ENCODE measurements at places on chromosomes 3 and 15. TPM values are rescaled to one million over a fixed set of nuclear protein-coding genes. Genes with fewer than 3 reads are reported as not detected.

- no peak for DNase-seq
Observed at GRCh38 chr3:124174476-124174875, 182.6 kb upstream of the ROPN1 start.

DNA sequence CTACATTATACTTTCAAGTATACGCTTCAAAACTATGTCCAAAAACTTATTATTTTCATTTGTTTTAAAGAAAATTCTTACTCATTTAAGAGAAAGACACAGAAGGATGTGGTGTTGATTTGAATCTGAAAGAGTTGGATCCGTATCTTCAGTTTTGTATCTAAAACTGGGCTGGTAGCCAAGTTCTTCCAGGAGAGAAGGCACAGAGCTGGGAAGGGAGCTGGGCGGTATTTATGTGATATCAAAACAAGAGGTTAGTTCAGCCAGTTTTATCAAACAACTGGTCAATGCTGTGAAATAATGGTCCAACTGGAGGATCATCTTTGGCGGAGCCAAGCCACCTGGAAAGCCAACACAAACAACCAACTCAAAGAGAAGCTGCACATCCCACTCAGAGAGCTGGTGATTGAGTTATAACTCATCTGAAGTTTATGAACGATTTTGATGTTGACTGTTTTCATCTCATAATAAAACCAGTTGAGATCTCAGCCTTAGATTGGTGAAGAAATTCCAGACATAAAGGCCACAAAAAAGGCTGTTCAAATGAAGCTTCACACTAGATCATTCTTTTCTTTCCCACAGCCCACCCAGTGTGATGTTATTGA, 489.6 kb upstream of the RASGRP1 start:
- no peak for DNase-seq

DNA sequence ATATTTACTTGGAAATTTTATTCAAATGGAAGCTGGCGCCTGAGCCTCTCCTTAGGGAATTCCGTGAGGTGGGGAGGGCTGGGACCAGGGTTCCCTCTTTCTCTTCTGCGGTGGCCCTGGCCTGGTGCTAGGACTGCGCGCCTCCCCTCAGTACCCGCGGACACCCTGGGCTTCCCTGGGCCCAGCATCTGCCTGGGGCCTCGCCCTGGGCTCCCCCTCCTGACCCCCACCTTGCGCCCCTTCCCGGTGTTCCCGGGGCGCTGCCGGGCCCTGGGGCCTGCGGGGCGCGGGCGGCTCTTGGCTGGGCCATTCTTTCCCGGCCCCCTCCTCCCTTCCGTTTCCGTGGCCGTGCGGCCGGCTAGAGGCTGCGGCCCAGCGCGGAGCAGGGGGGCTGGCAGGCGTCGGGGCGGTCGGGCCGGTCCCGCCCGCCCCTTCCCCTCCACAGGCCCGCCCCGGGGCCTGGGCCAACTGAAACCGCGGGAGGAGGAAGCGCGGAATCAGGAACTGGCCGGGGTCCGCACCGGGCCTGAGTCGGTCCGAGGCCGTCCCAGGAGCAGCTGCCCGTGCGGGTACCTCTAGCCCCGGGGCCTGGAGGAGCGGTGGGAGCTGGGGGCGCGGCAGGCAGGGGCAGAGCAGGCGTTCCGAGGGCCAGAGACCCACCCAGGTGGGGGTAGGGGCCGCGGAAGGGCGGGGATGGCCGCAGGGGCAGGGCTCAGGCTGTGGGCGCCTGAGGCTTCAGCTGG, at the start of gene FES:
FES (plus strand) TSS at position 529 of the 743 bp plus-strand sequence. CDS start 542 bp downstream, outside the sequence.
- no peak for DNase-seq

DNA sequence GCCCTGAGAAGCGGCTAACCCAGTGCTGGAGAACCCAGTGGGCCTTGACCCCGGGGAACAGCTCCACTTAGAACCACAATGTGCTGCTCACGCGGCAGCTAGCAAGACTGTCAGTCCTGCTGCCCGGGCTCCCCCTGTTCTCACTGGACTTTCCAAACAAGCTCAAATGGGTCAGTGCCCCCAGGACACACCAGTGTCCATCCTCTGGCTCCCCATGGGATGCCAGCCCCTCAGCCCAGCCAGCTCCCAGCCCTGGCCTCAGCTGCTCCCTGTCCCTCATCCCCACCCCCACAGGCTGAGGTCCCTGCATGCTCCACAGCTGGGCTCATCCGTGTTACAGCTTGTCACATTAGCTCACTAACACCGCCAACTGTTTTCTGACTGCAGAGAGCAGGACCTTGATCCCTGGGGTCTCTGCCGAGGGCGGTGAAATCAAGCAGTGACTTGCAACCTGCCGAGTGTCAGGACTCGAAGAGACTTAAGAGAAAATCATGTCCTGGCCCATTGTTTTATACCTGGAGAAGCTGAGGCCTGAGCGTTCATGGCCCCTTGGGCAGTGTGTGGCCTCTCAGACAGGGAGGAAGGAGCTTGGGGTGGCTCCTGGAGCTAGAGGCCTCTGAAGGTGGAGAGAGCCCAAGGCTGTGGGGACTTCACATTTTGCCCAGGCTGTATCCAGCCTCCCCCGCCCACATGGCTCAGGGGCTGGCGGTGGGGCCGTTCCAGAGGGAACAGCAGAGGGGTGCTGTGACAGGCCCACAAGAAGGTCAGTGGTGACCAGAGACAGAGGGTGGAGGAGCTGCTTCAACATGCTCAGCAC, 157.5 kb downstream of the MEGF11 start:
- no peak for DNase-seq

DNA sequence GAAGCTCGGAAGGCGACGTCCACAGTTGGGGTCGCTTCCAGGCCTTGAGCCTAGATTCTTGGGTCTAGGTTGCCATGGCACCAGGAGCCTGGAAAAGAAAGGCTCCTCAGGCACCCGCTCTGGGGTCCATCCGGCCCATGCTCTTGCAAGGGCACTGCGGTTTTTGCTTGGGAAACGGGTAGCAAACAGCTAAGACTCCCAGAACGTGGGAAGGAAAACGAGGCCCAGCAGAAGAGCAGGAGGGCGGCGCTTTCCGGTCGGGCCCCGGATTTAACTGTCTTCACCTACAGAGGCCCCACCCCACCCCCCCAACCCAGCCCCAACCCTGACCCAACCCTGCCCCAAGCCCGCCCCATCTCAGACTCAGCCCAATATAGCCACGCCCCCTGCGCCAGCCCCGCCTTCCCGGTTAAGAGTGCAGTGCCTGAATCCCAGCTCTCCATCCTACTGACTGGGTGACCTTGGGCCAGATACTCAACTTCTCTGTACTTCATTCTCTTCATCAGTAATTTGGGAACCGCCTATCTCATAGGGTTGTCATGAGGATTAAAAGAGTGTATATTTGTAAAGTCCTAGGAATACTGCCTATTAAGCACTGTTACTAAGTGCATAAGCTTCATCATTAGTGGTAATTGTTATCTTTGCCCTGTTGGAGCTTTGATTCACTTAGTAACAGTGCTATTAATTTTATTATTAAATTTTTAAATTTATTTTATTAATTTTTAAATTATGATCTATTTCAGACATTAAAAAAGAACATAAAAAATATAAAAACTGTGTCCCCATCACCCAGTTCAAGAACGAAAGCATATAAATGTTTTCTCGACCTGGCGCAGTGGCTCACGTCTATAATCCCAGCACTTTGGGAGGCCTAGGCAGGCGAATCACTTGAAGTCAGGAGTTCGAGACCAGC, 28.4 kb upstream of the SMAD6 start:
- peak; percentile 42 for DNase-seq

DOCK3 gene
- total RNA-seq = 3.1 TPM

- no peak for DNase-seq
Observed at GRCh38 chr3:108393128-108393900, 97.0 kb downstream of the HHLA2 start.

CLSTN2 gene
- 80.9 TPM for total RNA-seq

GRCh38 chr15:31382713-31383045, 56.0 kb downstream of the KLF13 start:
- no peak for DNase-seq

All from astrocyte (in vitro differentiated cells and primary cell).